Osteocyte (in vitro differentiated cells): ENCODE measurements at places on chromosomes 2 and 18.

DNA sequence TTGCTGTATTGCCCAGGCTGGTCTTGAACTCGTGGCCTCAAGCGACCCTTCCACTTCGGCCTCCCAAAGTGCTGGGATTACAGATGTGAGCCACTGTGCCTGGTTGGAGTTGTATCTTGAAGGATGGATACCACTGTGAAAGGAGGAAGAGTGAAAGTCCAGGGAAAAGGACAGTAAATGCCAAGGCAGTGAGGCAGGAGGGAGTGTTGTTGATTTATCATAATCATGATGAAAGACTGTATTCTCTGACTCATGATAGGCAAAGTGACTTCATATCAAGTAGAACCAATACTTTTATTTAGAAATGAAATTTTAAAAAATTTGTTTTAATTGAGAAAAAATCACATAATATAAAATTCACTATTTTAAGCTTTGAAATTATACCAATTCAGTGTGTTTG lies 162.3 kb downstream of the ARHGAP28 start:
- no peak for DNase-seq

DNA sequence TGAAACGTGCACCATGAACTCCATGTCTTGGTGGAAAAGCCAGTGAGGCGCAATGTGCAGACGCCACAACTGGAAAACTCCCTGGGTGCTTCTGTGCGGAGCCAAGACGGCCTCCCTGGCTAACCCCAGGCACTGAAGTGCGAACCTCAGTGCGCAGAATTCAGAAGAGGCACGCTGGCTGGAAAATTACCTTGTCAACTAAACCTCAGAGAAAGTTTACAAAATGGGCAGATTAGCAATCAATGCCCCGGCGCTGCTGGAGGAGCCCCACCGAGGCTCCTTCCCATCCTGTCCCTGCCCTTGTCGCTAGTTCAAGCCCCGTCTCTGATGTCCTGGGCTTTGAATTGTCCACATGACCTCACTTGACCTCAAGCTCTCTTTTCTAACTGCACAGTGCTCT lies 22.2 kb downstream of the SNORC start:
- peak; percentile 53 for DNase-seq

DNA sequence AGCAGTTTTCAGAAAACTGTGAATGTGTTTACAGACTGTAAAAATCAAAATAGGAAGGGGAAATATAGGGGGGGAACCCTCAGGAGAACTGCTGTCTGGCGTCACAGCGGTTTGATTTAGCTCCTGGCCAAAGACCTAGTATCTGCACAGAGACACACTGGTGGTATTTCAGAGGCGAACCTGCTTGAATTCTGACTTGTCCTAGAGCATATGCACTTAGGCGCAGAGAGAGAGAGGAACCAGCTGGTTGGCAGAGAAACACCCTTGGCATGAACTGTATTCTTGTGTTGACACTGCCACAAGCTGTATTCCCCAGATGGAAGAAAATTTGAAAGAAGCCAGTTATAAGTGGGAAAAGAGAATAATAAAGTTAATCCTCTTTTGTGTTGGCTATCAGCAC lies 506.5 kb upstream of the NRP2 start:
- DNase-seq, result no peak

GRCh38 chr18:79530821-79531220 lies 135.1 kb downstream of the NFATC1 start:
- DNase-seq, result no peak

DNA sequence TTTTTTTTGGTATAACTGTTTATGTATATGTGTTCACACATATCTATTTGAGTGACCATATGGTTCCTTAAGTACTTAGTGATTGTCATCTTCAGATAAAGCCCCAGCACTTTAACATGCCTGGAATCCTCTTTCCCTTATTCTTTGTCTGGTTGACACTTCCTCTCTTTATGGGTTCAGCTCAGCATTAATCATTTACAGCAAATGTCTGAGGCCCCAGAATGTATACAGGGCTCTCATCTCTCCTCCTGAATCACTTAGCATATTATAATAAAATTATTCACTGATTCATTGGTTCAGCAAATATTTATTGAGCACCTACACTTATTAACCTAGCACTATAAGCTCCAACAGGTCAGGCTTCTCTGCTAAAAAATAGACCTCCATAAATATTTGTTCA lies 43.5 kb upstream of the CD28 start:
- no peak for DNase-seq

DNA sequence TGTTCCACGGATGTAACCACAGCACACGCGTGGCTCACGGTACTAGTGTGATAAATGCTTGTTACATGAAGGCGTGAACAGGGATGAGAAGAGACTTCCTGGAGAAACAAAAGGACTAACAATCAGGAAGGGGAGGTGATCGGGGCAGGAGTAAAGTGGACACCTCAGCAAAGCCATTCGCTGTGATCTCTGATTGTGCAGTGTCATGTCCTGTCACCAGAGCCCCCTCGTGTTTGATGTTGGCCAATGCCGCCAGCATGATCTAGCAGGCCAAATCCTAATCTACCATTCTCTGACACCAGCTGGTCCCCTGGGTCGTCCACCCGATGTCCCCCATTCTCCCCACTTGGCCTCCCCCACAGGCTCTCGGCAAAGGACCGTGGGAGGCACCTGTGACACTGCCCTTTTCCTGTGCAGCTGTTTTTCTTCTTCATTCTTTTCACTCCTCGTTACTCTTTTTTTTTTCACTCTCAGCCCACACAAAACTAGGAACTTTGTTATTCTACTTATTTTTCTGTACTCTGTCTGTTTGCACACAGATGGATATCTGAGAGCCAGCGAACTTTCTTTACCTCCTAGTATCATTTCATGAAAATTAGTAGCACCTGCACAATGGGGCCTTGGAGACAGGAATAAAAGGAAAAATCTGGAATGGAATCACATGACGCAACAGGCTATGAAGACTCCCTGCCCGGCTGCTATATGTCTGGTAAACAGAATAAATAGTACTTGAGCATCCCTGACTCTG lies 146.8 kb downstream of the TGIF1 start:
- DNase-seq, result no peak

GRCh38 chr2:20970068-20970467 lies 73.8 kb downstream of the APOB start:
- DNase-seq, result no peak
